ENCODE measurements at places on chromosomes 1 and 21.

DNA sequence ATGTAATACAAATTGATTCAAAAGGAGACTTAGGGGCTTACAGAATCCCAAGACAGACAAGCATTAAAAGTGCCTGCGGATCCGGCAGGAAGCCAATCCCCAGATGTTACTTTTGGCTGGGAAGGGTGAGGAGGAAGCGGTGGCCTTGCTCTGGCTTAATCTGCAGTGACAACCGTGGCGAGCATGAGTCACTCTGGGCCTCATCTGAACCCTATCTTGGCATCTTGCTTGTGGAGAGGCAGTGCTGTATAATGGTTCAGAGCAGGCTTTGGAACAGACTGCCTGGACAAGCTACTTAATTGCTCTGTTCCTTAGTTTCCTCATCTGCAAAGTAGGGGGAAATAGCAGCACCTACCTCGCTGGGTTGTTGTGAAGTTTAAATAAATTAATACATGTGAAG is 74.1 kb downstream of the XCL2 start:
- DNase-seq = no peak

DNA sequence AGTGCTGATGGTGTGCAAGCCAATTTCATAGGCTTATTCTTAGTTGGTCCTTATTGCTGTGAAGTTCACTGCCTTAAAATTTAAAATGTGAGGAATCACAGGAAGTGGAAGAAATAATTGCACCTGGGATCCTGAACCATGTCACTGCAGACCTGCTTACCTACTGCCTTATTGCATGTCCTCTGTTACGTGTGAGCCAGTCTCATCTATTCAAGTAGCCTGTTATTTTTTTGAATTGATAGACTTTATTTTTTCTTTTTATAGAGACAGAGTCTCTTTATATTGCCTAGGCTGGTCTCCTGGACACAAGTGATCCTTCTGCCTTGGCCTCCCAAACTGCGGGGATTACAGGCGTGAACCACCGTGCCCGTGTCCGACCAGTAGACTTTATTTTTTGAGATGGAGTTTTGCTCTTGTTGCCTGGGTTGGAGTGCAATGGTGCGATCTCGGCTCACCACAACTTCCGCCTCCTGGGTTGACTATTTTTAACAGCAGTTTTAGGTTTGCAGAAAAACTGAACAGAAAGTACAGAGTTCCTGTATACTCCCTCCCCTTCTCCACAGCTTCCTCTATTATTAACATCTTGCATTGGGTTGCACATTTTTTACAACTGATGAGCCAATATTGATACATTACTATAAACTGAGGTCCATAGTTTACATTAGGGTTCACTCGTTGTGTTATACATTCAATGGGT is 14.0 kb upstream of the DISC1 start:
- DNase-seq = no peak

- DNase-seq = no peak
Observed at GRCh38 chr1:8702472-8702849, 115.0 kb downstream of the RERE start.

DNA sequence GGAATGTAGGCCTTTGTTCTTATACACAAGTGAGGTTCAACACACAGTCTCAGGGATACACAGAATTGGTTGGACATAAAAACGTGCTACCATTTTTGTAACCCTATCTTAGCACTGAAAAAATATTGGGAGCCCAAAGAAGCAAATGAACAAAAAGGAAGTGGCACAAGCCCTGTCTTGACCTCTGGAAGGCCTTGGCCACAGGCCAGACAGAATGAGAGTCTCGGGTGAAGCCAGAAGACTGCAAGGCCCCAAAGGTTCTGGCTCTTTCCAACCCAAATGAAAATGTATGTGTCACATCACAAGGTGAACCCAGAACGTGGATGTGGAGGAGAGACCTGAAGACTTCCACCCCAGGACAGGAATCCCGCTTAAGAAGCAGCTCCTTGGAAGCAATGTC is 57.3 kb downstream of the PGBD5 start:
- DNase-seq = no peak

- DNase-seq = no peak
Observed at GRCh38 chr1:244952940-244953339, 88.6 kb upstream of the HNRNPU start.

DNA sequence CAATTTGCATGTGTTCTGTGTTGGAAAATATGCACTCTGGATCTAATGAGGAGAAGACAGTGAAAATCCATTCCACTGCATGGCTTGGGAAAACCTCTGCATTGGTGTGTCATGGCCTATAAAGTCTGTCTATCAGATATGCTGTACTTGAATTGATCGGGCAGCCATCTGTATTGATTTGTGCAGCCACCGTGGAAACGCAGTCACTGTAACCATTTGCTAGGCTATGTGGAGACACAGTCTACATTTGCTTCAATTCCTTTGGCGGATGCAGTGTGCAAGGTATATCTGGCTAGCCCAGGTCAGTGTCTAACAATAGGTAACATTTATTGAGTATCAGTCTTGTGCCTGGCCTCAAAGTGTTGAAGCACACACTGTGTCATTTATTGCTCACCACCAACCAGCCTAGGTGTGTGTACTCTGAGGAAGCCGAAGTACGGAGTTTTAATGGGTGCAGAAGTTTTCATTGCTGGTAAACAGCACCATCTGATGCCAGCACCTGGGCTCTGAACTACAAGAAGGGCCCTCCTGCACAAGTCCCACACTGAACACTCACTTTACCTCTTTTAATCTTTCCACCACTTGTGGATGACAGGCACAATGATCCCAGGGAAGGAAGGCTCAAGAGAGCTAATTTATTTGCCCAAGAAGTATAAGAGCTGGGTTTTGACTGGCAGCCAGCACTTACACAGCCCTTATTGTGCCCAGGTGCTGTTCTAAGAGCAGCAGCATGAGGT is 83.4 kb downstream of the DAB1 start:
- no peak for DNase-seq

DNA sequence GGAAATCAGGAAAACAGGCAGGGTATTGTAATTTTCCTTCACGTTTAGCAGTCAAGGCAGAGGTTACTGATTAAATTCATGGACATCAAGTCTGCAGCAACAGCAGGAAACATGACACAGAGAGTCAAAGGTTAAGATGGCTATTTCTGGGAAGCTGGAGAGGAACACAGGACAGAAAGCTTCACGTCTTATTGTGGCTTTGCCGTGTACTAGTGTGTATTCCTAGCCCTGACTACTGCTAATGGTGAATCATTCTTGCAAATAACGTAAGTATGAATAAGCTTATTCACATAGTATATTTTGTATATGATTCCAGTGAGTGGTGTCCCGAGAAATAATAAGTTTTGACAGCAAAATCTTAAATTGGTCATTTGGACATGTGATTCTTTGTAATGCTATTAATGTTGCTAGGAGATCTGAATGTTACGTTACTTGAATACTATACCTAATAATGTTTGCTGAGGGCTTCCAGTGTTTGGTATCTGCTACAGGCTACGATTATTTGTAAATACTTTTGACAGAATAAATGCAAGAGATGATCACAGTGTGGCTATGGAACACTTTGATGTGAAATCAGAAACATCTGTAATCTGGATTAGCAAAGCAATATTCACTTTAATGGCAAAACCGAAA is 77.4 kb downstream of the DISP1 start:
- no peak for DNase-seq

DNA sequence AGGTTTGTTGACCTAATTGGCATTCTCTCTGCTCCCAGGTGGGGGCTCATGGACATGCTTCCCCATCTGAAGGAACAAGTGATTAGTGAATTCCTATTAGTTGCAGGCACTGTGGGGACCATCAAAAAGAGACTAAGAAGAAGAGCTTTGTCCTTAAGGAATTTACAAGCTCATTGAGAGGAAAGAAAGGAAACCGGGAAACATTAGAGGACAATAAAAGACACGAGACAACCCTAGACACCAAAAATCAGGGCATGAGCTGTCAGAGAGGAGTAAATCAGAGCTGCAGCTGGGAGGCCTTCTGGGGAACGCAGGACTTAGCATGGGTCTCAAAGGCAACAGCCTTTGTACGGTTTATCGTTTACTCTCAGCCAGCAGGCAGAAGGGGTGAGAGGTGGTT is 45.1 kb downstream of the BACE2 start:
- DNase-seq = no peak

- DNase-seq = no peak
Observed at GRCh38 chr21:33608559-33608958, 20.1 kb upstream of the DONSON start.

DNA sequence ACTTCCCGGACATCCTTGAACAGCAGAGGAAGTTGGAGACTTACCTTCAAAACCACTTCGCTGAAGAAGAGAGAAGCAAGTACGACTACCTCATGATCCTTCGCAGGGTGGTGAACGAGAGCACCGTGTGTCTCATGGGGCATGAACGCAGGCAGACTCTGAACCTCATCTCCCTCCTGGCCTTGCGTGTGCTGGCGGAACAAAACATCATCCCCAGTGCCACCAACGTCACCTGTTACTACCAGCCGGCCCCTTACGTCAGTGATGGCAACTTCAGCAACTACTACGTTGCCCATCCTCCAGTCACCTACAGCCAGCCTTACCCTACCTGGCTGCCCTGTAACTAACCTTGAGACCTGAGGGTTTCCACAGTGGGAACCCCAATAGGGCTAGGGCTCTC is 17.9 kb downstream of the TENT5C start:
- no peak for DNase-seq

DNA sequence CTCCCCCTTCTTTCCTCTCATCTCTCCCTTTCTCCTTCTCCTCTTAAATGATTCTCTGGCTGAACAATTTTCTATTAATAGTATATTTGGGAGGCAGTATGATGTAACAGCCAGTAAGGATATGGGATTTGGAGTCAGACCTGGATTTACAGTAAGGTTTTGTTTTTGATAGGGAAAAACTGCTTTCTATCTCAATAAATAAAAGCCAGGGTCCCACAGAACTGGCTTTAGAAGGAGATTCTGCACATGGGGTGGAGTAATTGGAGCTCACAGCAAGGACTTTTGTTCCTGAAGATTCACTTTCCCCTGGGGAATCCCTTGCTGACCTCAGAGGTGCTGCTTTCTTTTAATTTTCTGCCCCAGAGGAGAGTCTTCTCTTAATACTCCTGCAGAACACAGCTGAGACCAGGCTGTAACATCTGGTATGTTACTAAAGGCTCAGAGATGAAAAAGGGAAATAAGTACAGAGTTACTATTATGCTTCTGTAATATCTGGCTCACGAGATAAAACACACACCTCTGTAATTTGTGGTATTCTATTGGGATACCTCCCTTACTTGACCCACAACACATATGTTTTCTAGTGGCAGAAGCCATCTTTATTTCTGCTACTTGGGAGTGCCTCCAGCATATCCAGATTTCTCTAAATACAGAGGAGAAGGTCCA is 13.4 kb downstream of the EPB41 start:
- no peak for DNase-seq

- no peak for DNase-seq
Observed at GRCh38 chr21:44800971-44801467, 601 bp downstream of the UBE2G2 start.

- DNase-seq = no peak
Observed at GRCh38 chr1:218527737-218528136, 182.6 kb downstream of the TGFB2 start.

DNA sequence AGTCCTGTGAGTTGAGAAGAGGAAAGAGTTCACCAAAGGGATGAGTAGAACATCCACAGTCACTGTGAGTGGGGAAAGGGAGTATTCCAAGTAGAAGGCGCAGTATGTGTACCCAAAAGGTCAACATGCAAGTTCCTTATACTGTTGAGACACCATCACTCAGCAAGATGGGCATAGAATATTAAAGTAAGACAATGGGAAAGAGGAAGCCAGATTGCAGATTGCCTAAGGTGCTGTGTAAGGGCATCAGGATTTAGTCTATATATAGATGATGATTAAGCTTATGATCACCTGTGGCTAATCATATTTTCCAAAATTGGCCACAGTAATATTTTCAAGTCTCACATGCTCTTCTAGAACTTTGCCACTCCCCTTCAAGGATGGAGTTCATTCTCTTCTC is 120.1 kb upstream of the CAMK1G start:
- DNase-seq = no peak

DNA sequence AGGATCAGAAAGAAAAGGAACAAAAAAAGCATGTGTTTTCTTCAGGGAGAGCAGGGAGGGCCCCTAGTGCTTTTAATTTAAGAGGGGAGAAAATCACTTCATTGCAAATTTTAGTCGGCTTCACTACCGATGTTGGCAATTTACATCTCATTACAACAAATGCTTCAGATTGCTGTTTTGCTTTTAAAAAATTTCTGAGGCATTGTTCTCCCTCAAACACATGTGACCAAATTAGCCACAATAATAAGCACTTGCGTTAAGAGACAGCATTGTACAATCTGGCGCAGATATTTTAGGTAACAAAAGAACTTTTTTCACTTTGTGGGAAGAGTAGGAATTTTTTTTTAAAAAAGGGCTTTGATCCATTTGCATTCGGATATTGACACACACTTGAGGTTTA is 29.8 kb downstream of the BEND5 start:
- DNase-seq = no peak

GRCh38 chr1:44489481-44489880 is 84.4 kb downstream of the RNF220 start:
- no peak for DNase-seq

GRCh38 chr1:47262787-47263413 is 30.9 kb upstream of the TAL1 start:
- peak; percentile 5 for DNase-seq

DNA sequence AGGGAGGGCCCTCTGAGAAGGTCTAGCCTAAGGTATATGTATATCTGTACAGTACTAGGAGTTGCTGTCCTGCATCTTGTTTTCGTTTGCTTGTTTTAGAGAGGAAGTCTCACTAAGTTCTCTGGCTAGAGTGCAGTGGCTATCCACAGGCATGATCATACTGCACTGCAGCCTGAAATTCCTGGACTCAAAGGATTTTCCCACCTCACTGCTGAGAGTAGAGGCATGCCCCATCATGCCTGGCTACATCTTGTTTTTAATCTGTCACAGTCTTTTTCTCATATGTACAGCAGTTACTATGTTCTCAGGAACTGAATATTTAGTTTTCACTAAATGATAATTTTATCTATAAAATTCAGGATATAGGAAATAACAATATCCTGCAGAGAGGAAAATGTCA is 15.3 kb upstream of the PYHIN1 start:
- DNase-seq = no peak

- no peak for DNase-seq
Observed at GRCh38 chr1:35178874-35179380, 14.0 kb downstream of the SFPQ start.

GRCh38 chr1:202250982-202251381 is 57.4 kb downstream of the LGR6 start:
- DNase-seq = no peak

DNA sequence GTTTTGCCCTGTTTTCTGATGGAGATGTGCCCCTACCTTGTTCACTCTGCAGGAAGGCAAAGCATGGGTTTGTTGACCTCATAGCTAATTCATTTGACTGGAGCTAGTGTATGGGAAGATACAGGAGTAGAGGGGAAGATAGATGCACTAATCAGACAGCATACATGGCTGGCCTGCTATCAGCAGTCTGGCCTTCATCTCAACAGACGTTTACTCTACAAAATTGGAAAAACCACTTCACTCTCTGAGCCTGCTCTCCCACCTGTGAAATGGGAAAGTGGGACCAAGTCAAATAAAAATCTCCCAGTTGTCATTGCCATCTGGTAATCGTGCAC is 235.2 kb upstream of the RAB4A start:
- DNase-seq = no peak
